ENCODE measurements at places on chromosomes 6 and 20. TPM values are rescaled to one million over a fixed set of nuclear protein-coding genes. Genes with fewer than 3 reads are reported as not detected.

DNA sequence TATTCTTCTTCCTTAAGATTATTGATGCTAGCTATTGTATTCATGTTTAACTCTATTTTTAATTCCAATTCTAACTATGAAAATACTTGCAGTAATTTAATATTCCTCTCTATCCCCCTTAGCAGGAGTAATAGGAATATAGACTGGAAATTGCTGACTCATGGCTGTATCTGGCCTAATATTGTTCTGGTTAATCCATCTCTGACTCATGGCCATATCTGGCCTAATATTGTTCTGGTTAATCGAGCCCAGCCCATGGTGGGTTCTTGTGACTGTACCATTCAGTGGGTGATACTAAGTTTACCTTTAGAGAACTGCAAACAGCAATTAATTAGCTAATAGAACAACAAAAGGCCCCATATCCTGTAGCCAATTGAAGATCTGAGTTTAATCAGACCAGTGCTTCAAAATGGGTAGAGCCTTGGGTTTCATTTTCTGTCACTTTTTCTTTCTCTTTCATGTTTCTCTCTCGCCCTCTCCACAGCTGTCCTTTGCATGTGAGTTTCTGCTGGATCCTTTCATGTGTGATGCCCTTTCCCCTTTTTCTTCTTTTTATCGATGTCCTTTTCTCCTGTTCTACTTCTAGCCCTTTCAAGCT, 50.6 kb downstream of the SLC22A3 start:
- H3K4me3 ChIP-seq = no peak overlapping the region
- no peaks in the 10 kb centered on the region for H3K27me3 ChIP-seq
- no peaks in the 10 kb centered on the region for H3K4me1 ChIP-seq
- H3K27ac ChIP-seq = no peak overlapping the region
- no peaks in the 10 kb centered on the region for H3K36me3 ChIP-seq

GRCh38 chr20:20411402-20411801, 43.5 kb downstream of the INSM1 start:
- H3K4me1 ChIP-seq = peaks cover 29% of the 10 kb centered on the region
- no peak for DNase-seq

DNA sequence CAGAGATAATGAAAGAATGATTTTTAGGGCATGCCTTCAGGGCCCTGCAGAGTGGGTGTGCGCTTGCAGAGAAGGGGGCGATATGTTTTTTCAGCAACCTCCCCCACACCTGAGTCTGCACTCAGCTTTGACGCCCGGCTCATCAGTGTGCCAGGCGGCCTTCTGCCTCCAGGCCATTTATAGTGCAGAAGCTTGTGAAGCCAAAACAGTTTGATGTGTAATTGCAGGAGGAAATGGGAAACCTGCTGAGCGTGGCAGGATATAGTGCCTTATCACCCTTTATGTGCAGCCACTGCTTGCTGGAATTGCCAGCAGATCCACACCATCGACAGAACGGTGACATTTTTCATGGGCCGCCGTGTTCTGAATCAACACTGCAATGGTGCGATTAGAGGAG, 178.2 kb downstream of the CDH4 start:
- H3K4me1 ChIP-seq = peaks cover 7% of the 10 kb centered on the region
- H3K27me3 ChIP-seq = peaks cover 5% of the 10 kb centered on the region
- no peak overlapping the region for H3K4me3 ChIP-seq
- DNase-seq = no peak
- no peak overlapping the region for H3K27ac ChIP-seq

DNA sequence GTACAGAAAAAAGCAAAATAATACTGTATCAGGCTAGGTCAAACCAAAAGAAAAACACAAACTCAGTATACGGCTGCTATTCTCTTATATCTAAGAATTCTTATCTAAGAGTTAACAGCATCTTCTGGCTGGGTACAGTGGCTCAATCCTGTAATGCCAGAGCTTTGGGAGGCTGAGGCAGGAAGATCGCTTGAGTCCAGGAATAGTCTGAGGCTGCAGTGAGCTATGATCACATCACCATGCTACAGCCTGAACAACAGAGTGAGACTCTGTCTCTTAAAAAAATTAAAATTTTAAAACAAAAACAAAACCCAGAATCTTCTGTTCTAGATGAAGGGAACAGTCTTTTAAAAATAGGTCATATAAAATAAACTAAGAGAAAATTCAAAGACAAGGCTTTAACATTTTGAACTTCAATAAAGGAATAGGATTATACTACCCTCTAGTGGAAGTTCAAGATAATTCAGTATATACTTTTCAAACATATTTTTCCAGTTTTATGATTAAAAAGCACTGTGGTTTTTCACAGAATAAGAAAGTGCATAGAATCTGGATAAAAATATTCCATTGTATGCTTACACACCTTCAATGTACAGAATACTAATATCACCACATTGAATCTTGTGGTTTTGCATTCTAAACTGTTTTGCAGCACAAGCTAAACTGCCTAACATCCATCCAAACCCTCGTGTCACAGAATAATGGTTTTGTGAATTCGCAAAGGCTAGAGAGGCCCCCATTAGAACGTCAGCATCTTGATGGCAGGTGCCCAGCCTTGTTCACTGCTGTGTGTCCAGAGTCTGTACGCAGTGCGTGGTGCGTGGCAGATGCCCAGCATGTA, 39.3 kb downstream of the DTNBP1 start:
- H3K27ac ChIP-seq = no peak overlapping the region
- H3K4me3 ChIP-seq = no peak overlapping the region
- DNase-seq = no peak
- H3K36me3 ChIP-seq = no peaks in the 10 kb centered on the region

DNA sequence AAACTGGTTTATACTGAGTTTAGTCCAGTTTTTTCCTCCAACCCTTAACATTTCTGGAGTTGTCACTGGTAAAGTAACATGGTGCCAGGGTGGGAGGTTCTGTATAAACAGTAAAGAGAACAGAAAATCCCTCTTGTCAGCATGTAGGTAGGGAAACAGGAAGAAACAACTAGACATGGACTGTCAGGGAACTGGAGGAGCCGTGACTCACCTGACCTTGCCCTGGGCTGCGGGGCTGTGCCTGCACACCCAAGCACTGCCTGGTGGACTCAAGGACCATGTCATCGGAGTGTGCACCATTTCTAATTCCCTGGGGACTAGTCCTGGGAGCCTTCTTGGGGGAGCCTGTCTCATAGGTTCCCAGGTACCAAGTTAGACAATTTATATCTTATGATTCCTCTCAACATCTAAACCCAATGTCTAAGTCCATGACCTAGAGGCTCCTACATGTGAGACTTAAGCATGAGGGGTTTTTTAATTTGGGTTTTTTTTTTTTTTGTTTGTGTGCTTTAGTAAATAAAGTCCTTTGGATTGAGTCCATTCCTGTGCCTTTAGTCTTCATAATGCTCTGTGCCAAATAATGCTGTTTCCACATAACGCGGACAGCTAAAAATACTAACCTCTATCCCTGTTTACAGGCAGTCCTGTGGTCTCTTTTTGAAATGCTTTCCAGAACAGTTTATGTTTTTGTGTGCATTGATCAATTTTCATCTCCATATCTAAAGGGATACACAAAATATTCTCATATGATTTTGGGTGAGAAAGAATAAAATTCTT, 136.9 kb upstream of the SUPT3H start:
- no peak overlapping the region for H3K4me3 ChIP-seq
- no peaks in the 10 kb centered on the region for H3K36me3 ChIP-seq
- H3K4me1 ChIP-seq = peaks cover 23% of the 10 kb centered on the region
- DNase-seq = no peak
- H3K27me3 ChIP-seq = no peaks in the 10 kb centered on the region

- H3K4me1 ChIP-seq = peaks cover 3% of the 10 kb centered on the region
- no peak overlapping the region for H3K27ac ChIP-seq
- H3K36me3 ChIP-seq = no peaks in the 10 kb centered on the region
- no peak overlapping the region for H3K4me3 ChIP-seq
Observed at GRCh38 chr20:41392871-41393704, 26.5 kb upstream of the EMILIN3 start.

DNA sequence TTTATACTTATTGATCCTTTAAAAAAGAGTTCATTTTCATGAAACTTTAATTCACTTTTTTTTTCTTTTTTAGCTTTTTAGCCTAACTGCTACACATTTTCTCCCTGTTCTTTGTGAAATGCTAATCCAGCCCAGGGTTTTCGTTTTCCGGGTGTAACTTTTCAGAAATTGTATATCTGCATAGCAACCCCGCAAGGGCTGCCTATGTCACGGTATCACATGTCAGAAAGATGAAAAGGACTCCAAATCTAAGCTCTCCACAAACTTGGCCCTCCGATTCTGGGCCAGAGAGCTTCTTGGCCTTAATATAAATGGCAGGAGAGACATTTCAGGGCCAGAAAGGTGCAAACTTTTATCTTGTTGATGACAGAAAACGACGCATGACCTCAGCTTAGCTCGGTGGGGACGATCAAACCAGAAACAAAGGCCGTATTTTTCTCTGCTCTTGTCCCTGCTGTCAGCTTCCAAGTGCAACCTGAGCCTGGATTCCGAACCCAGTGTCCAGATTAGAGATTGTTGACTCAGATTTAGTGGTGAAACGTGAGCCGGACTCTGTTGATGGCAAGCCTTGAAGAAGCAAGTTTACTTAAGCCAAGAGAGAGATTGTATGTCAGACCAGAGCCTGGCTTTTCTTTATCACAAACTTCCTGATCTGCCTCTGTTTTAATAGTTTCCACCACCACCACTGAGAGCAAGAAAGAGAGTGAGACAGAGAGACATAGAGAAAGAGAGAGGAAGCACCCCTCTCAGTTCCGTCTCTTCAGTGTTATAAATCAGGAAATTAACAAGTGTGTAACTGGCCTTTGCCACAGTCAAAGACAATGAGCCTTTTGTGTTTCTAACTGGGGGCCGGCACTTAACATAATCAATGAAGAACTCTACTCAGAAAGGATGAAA, 157.8 kb downstream of the SCML4 start:
- peak overlapping the region; percentile 18 for H3K27ac ChIP-seq
- no peak for DNase-seq
- H3K36me3 ChIP-seq = no peaks in the 10 kb centered on the region
- peaks cover 40% of the 10 kb centered on the region for H3K4me1 ChIP-seq

- no peak overlapping the region for H3K4me3 ChIP-seq
- H3K27me3 ChIP-seq = peaks cover 3% of the 10 kb centered on the region
- DNase-seq = no peak
- peaks cover under 1% of the 10 kb centered on the region for H3K4me1 ChIP-seq
Observed at GRCh38 chr20:48165401-48165685, 380.1 kb upstream of the SULF2 start.

DNA sequence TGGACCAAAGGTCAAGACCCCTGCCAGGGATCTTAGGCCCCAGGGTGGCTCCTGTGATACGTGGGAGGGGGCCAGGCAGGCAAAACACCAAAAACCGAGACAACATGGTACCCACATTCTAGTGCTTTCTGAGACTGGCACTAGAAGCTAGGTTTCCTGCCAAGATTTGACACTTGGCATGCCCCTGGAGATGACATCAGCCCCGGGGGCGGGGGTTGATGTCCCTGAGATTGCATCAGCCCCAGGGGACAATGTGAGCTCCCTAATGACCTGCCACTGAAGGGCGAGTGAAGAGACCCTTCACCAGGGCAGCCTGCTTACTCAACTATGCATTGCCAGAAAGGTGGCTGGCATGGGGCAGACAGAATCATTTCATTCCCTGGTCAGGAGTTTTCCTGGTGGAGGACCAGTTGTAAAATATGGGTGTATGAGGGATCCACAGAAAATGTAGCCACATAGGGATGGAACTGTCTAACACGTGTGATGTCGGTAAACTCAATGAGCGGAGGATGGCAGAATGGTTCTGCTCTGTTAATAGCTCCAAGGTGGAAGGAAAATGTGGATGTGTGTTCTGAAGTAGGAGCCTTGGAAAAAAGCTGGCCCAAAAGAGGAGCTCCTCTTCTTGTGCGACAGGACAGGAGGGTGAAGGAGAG, 219.7 kb downstream of the UNC5CL start:
- no peaks in the 10 kb centered on the region for H3K36me3 ChIP-seq
- H3K27ac ChIP-seq = no peak overlapping the region
- no peak overlapping the region for H3K4me3 ChIP-seq
- DNase-seq = no peak
- no peaks in the 10 kb centered on the region for H3K4me1 ChIP-seq
- H3K27me3 ChIP-seq = peaks cover 4% of the 10 kb centered on the region

GRCh38 chr6:121042766-121043165, 291.5 kb downstream of the TBC1D32 start:
- H3K4me1 ChIP-seq = no peaks in the 10 kb centered on the region
- H3K36me3 ChIP-seq = no peaks in the 10 kb centered on the region
- H3K27ac ChIP-seq = no peak overlapping the region
- no peak overlapping the region for H3K4me3 ChIP-seq
- DNase-seq = no peak

- H3K4me3 ChIP-seq = no peak overlapping the region
- DNase-seq = no peak
- H3K36me3 ChIP-seq = peaks cover 17% of the 10 kb centered on the region
- H3K27ac ChIP-seq = no peak overlapping the region
Observed at GRCh38 chr20:51668515-51668914, 99.7 kb downstream of the ATP9A start.

DNA sequence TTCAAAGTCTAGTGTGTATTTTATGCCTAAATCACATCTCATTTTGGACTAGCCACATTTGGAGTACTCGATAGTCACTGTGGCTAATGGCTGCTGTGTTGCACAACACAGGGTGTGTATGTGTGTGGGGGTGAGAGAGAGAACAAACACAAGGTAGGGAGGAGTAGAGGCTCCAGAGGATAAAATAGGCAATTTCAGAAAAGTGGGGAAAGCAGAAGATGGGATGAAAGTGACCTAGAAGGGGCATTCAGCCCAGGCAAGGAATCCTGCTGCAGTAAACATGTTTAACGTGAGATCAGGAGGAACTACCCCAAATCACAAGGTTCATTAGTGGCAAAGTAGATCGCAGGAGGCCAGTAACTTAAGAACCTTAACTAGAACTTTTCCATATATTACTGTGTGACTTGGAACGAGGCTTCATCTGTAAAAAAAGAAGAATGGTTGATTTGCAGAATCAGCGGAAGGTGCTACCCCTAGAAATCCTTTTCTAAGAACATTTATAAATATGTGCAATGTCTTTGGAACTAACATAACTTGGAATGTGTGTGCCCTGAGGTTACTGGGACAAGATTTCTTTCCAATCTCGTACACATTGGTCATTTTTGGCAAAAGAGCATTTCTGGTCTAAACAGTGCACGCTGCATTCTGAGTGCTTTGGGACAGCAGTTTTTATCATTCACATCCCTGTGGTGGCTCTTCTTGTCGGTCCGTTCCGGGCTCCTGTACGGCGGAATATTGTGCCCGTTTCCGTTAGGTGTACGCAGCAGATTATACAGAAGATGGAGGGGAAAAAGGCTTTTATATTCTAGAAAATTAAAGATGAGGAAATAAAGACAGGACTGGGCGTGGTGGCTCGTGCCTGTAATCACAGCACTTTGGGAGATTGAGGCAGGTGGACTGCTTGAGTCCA, 2.6 kb downstream of the DUSP22 start:
- H3K4me3 ChIP-seq = peak overlapping the region; percentile 29
- H3K27ac ChIP-seq = no peak overlapping the region
- peaks cover 18% of the 10 kb centered on the region for H3K4me1 ChIP-seq
- H3K27me3 ChIP-seq = peaks cover 13% of the 10 kb centered on the region

SLC16A10 gene
- 2.4 TPM for total RNA-seq

BANF2 gene
- total RNA-seq = not detected

HLA-G gene
- 0.41 TPM for total RNA-seq

RSPH9 gene
- total RNA-seq = not detected

EYS gene
- not detected for total RNA-seq

KCNK16 gene
- total RNA-seq = not detected

KIAA1755 gene
- not detected for total RNA-seq

TRIM10 gene
- total RNA-seq = not detected

NKAIN4 gene
- total RNA-seq = 3.3 TPM

GPX5 gene
- not detected for total RNA-seq

BTN1A1 gene
- 1.4 TPM for total RNA-seq

All from endothelial cell (in vitro differentiated cells).